Calu3 (cell line): ENCODE measurements at places on chromosomes 3 and 15.
A peak's percentile ranks its signal among the peaks of the same experiment; 100 is the strongest.

- no peak for DNase-seq
These were observed 15.5 kb downstream of the ZNF774 start for GRCh38 chr15:90367576-90367975.

DNA sequence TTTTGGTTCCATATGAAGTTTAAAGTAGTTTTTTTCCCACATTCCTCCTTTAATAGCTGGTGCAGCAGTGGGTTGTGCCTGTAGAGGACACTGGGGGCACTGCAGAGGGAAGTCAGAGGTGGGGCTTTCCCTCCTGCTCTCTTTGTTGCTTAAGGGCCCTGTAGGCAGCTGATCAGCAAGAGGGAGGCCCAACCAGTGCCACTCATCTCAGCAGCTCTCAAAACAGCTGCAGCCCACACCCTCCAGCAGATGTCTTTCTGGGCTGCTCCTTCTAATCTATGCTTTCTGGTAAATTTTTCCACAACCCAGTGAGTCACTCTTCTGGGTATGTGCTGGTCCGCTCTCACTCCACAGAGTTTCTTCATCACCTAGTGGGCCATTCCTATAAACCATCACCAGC lies 263.8 kb downstream of the FEZF2 start:
- no peak for DNase-seq

DNA sequence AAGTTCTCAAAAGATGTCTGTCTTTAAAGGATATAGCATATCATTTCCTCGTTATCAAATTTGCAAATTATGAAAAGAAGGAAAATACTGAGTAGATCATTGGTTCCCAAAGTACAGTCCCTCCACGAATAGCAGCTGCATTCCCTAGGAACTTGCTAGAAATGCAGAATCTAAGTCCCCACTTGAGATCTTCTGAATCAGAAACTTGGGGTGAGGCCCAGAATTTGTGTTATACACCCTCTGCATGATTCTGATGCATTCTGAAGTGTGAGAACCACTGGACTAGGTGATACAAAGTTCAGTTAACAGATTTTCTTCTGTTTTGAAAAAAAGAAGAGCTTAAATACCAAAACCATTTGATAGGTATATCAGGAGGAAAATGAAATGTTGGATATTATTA lies 77.1 kb downstream of the SLC25A26 start:
- DNase-seq = no peak

DNA sequence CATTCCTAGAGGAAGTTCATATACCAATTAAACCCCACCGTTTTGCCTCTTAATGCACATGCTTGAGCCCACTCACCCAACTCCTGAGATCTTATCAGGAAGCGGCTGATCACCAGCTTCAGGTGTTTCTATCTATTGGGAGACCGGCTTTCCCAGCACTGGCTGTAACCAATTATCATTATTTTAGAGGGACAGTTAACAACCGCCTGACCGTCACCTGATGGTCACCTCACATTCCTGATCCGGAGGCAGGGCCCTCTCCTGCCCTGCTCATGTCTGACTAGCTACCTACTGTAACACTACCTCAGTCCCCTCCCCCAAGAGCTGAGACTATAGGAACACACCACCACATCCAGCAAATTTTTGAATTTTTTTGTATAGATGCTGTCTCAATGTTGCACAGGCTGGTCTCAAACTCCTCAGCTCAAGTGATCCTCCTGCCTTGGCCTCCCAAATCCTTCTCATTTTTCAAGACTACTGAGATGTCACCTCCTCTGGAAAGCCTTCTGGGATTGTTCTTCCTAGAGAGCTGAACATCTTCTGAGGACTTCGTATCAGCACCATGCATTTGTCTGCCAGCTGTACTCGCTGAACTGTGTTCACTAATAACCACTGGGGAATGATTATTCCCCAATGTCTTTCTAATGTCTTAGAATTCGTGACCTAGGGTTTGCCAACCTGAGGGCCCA lies 84.8 kb downstream of the LSM3 start:
- no peak for DNase-seq

DNA sequence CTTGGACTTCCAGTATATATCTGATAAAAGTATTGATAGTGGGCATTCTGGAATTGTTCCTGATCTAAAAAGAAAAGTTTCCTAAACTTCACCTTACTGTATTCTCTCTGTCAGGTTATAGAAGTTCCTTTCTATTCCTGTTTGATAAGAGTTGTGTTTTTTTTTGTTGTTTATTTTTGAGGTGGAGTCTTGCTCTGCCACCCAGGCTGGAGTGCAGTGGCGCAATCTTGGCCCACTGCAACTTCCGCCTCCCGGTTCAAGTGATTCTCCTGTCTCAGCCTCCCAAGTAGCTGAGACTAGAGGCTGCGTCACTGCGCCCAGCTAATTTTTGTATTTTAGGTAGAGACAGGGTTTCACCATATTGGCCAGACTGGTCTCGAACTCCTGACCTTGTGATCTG lies 13.1 kb downstream of the BLM start:
- no peak for DNase-seq

- peak; percentile 49 for DNase-seq
These were observed 769 bp downstream of the C2CD4A start for GRCh38 chr15:62067448-62068044.

- no peak for DNase-seq
These were observed 38.2 kb downstream of the PCSK6 start for GRCh38 chr15:101451266-101451799.

- DNase-seq = no peak
These were observed 104.4 kb downstream of the RPL22L1 start for GRCh38 chr3:170765419-170766078.

DNA sequence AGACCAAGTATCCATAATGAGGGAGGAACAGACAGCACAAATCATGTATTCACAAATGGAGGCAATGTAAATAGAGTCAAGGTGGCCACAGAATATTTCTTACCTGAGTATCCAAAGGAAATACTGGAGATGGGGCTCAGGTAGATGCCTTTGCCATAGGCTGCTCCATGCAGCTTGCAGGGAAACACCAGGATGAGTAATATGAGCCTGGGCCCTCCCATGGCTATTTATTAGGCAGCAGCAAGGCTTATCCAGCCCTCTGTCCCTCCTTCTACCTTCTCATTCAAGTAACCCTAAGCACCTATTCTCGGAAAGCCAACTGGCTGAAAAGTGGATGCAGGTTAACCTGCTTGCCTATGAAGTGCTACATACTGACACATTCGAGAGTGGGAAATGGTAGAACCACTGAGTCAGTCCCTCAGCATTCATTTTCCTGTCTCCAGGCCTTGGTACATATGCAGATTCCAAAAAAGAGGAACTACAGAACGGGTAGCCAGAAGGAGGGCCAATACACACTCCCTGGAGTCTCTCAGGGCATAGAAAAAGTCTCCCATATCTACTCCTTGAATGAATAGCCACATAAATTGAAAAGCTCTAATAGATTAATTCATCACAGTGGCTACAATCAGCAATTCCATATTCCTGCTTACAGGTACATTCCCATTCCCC lies 18.3 kb upstream of the PKM start:
- DNase-seq = no peak

DNA sequence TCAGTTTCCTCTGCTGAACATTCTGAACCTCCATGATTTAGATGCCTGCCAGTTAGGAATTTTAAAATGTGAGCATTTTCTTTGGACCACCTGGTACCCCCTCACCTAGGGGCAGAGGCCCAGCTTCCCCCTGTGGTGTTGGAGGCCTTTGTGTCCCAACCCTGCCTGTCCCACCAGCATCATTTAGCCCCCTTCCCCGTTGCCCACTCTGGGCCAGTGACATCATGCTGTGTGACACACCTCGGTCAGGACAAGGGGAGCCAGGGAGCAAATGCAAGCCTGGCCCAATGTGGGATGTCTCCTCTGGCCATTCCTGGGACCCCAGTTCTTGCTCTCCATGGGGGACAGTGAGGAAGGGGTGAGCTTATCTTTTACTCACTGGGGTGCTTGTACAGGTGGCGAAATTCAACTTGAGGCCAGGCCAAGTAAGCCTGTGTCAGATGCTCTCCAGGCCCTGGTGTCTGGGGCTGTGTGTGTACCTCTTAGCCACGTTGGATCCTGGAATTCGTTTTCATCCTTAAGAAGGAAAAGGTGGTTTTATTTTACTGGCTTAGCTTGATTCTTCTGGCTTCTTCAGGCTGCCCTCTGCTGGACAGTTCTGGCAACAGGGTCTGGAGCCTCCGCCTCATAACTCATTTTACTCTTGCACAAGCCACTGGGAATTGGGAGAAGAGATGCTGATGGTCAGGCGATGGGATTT lies 49.7 kb upstream of the MYZAP start:
- DNase-seq = peak; percentile 82

- DNase-seq = no peak
These were observed 7.1 kb downstream of the SEMA7A start for GRCh38 chr15:74426404-74427281.

DNA sequence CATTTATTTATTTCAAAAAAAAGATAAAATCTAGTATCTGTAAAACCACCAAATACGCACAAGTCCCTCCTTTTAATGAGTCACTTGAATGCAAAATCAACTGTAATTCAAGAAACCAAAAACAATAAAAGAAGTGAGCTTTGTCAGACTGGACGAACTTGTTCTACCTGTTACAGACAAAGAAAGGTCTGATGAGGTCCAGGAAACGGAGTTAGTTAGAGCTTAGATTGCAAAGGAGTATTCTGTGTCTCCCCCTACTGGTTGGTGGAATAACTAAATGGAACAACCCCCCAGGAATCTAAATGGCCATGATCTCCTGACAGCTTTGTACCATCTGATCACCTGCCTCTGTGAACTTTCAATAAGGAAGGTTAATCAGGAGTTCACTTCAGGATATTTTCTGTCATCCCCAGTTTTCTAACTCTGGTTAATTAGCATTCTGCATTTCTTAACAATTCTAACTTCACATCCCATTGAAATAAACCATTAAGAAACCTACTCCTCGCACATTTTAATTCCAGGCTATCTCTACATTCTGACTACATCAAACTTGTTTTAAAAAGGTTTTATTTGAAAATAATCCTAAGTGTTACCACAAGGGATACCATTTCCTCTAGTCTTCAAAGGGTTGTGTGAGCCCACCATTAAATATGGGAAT lies 333.0 kb upstream of the SATB1 start:
- DNase-seq = peak; percentile 66

DNA sequence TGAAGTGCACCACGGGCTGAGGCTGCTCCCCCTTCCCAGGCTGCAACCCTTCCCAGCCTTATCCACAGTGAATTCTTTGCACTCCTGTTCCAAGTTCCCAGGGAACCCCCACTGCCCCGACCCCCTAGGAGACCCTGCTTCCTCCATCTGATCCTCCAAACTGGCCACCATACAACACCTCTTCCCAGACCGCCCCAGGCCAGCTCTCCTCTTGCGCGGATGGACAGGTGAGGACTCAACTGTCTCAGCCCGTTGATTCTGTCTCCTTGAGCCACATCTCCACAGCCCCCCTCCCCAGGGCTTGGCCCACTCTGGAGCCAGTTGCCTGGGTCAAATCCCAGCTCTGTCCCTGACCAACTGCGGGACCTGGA lies 21.7 kb downstream of the GRIP2 start:
- DNase-seq = no peak

GRCh38 chr15:85623315-85624049 lies 171.2 kb downstream of the KLHL25 start:
- DNase-seq = no peak

GRCh38 chr3:182692021-182692420 lies 101.3 kb upstream of the ATP11B start:
- no peak for DNase-seq

- DNase-seq = no peak
These were observed 5.8 kb upstream of the BNC1 start for GRCh38 chr15:83290236-83290635.

- no peak for DNase-seq
These were observed 10.7 kb downstream of the NFKBIZ start for GRCh38 chr3:101859882-101860448.

DNA sequence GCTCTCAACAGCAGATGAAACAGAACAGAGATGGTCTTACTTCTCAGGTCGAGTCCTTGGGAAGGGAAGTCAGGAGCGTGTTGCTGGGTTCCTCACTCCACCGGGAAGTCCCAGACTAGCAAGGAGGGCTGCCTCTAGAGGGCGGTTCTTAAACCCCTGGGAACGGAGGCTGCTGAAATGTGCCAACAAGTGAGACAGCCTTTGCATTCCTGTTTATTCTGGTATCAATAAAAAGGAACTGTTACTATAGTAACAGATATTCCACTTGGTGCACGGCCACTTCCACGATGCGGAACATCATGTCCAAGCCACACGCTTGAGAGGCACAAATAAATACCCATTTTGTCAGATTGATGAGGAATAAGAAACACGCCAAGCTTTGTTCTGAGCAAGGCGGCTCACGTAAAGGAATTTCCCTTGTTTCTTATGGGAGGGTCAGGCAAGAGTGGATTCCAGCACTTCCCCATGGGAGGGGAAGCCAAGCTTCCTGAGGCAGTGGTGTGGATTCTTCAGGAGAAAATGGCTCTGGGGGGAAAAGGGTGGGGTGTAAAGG lies at the start of gene FAM107A:
FAM107A (minus strand) TSS at position 123 of the 553 bp plus-strand sequence. CDS start 7,531 bp downstream, outside the sequence.
- DNase-seq = no peak

DNA sequence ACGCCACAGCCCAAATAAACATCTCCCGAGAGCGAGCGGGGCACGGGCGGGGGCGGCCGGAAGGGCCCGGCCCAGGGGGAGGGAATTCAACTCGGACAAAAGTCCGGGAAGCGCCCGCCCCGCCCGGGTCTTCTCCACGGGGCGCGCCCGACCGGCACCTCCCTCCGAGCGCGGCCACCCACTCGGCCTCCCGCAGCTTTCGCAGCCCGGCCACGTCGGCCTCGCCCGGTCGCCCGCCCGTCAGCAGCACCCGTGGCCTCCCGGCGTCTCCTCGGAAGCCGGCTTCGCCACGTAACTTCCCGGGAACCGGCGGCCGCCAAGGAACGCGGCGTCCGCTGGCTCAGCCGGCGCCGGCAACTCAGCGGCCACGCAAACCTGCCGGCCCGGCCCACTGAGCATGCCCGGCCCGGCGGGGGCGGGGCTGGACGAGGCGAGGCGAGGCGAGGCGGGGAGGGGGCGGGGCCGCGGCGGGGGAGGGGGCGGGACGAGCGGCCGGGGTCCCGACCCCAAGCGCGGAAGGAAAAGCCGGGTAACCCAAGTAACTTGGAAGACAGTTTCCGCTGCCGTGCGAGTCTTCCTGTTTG lies at the start of gene TJP1:
TJP1 (minus strand) TSS at position 369 of the 584 bp plus-strand sequence. CDS start 440 bp downstream, outside the sequence.
- peak; percentile 69 for DNase-seq

- DNase-seq = no peak
These were observed 1.9 kb downstream of the OSBPL10 start for GRCh38 chr3:31979001-31979697.

DNA sequence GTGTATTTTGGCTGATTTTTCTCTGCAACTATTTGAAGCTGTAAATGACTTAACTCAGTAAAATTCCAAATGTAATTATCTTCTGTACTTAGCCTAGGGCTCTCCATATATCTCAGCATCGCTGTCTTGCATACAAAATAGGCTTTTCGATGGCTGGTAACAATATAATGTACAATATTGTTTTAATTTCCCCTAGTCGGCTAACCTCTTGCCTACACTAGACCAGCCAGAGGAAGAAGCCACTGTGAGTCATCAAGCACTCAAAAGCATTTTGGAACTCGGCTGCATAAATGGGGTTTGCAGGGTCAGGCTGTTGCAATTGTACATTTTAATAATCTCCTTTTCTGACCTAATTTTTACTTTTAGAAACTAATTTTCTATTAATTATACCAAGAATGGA lies 583.8 kb downstream of the FOXP1 start:
- DNase-seq = no peak

- no peak for DNase-seq
These were observed 11.4 kb upstream of the SLC9A9 start for GRCh38 chr3:143859465-143860203.
